Posterior cingulate gyrus (tissue), 11 donors: ENCODE measurements at places on chromosomes 13 and 19.

- DNase-seq = no peak
Measured at GRCh38 chr19:8569066-8569771, 8.0 kb downstream of the MYO1F start.

DNA sequence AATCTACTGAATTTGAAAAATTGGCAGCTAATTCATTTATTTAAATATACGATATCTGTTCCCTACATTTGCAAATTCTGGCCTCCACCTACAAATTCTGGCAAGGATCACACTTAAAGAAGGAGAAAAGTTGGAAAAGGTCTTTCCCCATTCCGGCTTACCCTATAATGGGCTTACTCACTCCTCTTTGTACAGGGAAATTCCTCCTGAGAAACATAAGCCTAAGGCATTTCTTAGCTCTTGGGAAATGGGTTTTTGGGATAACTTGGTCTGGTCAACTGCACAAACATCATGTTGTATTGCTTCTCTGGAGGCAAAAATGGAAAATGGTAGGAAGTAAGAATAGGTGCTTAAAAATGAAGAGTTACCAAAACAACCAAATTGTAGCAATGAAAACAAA lies 25.5 kb downstream of the KCTD12 start:
- no peak for DNase-seq

GRCh38 chr19:28948566-28948965 lies 264.4 kb downstream of the UQCRFS1 start:
- DNase-seq = no peak

DNA sequence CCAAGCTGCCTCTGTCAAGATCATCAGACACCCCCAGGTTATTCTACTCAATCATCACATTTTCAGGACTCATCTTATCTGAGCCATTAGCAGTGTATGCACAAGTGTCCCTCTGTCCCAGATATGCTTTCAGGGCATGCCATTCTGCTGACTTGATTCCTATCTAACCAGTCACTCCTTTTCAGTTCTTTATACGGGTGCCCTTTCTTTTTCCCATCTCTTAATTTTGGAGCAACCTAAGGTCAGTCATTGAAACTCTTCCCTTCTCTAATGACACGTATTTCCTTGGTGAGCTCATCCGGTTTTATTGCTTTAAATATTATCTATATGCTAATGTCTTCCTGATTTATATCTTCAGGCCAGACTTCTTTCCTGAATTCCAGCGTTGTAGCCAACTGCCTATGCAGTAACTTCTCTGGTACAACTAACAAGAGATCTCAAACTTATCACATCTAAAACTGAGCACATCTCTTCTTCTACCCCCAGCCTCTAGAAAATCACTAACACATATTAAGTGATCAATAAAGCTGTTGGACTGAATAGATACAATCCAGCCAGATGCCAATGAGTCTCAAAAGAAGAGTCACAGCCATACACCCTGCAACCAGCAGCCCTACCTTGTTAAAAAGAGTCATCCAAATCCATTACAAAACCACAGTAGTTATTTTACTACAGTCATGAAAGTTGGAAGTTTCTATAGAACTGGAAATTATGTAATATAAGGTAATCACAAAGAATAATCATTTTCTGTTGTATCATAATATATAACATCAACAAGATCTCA lies 58.8 kb downstream of the DCLK1 start:
- DNase-seq = no peak

DNA sequence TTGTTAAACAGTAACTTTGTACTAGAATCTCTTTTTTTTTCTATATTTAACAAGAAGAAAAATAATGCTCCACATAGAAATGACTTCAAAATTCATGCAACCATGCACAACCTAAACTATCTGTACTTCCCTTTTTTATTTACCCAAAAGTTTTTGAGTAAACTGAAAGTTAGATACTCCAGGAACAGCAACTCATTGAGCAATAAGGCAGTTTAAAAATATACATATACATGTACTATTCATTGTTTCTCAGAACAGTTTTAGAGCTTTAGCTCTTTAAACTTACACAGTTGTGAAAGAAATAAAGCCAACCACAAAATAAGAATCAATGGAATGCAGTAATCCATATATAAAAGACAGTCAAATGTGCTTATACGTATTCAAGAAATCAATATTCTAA lies 39.2 kb downstream of the MTMR6 start:
- no peak for DNase-seq

GRCh38 chr19:30004403-30004802 lies 62.4 kb downstream of the URI1 start:
- no peak for DNase-seq

DNA sequence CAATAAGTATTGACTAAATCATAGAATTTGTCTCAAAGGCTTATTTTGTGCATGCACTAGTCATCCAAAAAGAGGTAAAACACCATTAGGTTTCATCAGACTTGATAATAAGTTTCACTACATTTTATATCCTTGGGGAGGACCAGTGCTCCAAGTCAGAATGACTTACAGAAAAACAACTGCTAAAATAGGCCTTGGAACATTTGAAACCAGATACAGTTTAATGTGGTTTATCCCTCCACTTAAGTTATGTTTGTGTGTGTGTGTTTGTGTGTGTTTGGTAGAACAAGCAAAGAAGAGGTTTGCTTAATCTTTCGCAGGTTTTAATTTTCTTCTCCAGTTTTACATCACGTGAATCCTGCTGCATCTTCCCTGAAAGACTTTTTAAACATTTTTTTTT lies 570.9 kb downstream of the PCDH9 start:
- DNase-seq = no peak

- no peak for DNase-seq
Measured at GRCh38 chr13:91349992-91350911, 2.8 kb downstream of the MIR17HG start.

DNA sequence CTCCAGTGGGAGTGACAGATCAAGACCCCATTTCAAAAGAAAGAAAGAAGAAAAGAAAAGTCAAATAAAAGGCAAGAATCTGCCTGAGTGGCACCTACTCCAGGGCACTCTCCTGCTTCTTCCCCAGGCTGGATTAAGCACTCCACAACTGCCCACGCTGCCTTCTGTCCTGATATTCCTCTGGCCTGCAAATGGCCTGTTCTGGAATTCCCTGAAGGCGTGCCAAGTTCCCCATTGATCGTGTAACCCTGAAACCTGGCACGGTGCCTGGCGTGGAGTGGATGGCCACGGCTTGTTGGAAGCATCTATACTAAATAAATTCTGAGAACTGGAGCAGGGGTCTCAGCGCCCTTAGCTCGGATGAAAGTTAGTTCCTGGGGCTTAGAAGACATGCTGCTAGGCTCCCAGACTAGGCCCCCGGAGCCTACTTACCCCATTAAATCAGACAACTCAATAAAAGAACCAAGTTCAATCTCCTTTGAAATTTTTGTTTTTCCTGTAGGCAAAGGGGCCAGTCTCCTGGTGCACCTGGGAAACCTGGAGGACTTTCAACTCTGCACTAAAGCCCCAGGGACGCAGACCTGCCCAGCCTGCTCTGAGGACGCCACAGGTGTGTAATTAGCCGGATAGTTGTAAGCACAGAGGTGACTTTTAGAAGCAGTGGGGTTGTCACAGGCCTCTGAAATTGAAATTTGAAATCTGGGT lies 21.9 kb downstream of the ANKRD27 start:
- peak; percentile 60 for DNase-seq

- no peak for DNase-seq
Measured at GRCh38 chr13:29106651-29107050, 286.5 kb downstream of the MTUS2 start.

GRCh38 chr13:51643882-51644281 lies 59.6 kb downstream of the WDFY2 start:
- no peak for DNase-seq

DNA sequence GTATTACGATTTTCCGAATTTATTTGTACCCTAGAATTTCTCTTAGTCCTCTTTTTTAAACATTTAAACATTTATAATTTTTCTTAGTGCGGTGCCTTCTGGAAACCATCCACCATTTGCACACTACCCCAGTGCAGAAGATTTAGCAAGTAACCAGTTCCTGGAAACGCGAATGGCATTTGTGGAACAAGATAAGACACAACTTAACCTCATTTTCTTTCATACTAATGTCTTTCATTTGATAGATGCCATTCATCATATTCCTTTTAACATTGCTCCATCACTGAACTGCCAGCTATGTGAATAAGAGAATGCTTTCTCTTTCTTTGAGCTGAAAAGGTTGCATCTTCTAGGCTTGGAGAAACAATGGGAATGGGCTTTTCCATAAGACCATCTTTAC lies 6.8 kb downstream of the FRY start:
- no peak for DNase-seq

GRCh38 chr13:57865600-57866294 lies 234.2 kb downstream of the PCDH17 start:
- no peak for DNase-seq

GRCh38 chr13:31963631-31964030 lies 67.9 kb upstream of the FRY start:
- no peak for DNase-seq

- DNase-seq = no peak
Measured at GRCh38 chr13:62483774-62484173, 1068.1 kb upstream of the PCDH20 start.

GRCh38 chr13:100203696-100204367 lies 114.9 kb downstream of the PCCA start:
- no peak for DNase-seq

DNA sequence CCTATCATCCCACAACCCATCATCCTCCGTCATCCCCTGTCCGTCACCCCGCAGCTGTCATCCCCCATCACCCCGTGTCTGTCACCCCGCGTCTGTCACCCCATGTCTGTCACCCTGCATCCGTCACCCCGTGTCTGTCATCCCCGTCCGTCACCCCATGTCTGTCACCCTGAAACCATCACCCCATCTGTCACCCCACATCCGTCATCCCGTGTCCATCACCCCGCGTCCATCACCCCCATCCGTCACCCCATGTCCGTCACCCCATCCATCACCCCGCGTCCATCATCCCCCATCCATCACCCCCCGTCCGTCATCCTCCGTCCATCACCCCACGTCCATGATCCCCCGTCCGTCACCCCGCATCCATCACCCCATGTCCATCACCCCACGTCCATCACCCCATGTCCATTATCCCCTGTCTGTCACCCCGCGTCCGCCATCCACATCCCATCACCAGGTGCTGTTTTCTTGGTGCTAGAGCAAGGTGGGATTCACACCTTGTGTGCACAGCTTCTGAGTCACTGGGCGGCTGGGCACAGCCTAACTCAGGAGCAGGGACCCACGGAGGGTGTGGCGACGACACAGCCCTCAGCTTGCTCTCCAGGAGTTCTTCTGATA lies 24.2 kb downstream of the RASA3 start:
- DNase-seq = peak; percentile 57

DNA sequence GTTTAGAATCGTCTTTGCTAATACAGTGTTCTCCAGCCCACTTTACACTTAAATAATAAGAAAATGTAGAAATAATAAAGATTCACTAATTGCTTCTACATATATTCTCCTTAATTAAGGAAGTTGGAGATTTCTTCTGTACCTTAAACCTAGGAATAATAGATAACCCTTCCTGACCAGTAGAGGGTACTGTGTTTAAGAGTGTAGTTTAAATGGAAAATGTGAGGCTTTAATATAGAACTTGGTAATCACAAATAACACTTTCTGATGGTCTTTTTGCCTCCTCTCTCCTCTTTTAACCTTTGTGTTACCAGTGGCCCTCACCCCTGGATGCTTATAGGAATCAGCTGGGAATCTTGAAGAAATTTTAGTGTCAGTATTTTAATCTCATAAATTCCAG lies 20.7 kb downstream of the POMP start:
- DNase-seq = no peak

- DNase-seq = peak; percentile 89
Measured at GRCh38 chr19:58563034-58563573, 4.7 kb upstream of the UBE2M start.

DNA sequence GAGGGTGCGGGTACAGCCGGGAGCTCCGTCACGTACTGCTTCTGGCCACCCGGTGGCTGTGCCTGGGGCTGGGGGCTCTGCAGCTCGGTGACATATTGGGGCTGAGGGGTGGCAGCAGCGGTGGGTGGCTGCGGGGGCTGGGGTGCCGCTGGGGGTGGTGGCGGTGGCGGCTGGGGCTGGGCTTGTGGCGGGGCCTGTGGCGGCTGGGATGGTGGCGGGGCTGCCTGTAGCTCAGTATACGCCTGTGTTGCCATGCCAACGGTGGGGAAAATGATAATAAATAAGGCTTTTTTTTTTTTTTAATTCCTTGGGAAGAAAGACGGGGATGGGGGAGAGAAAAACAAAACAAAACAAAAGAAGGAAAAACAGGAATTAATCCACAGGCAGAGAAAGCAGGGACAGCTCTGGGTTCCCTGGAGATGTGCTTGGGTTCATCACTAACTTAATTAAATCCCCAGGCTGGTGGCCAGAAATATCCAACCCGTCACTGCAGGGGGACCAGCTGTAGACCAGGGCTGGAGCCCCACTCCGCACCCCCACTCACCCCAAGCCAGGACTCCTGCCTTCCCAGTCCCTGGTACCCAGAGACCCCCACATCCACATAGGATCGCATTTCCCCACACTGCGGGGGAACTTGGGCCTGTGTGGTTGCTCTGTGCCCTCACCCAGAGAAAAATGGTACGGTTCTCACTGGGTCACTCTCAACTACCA lies 12.4 kb downstream of the RFX1 start:
- no peak for DNase-seq

- DNase-seq = peak; percentile 61
Measured at GRCh38 chr19:18160971-18161635, 8.1 kb downstream of the PIK3R2 start.

DNA sequence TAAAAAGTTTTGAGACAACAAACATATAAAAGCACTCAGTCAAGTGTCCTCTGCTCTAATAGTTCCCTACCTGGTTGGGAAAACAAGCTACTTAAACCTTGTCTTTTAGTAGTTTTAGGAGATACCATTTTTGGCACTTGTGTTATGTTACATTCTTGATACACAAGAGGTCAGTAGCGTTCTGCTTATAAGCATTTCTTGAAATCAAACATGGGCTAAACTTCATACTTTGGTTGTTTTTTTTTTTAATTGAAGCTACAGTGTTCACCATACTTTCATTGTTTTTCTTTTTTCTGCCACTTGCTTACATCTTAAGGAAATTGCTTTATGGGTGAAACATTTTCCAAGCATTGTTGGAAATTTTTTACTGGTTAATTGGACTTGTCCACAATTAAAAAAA lies 12.9 kb downstream of the NHLRC3 start:
- no peak for DNase-seq

- DNase-seq = peak; percentile 86
Measured at GRCh38 chr19:48837051-48837524, 797 bp upstream of the HSD17B14 start.
